ENCODE measurements at places on chromosomes 3 and 15. TPM values are rescaled to one million over a fixed set of nuclear protein-coding genes. Genes with fewer than 3 reads are reported as not detected.

- H3K4me1 ChIP-seq, result peaks cover 19% of the 10 kb centered on the region
- H3K36me3 ChIP-seq, result peaks cover 48% of the 10 kb centered on the region
- no peak overlapping the region for H3K4me3 ChIP-seq
- no peak for DNase-seq
Observed at GRCh38 chr3:195697582-195698324, 23.0 kb upstream of the MUC20 start.

- DNase-seq, result no peak
- H3K4me3 ChIP-seq, result no peak overlapping the region
- H3K27ac ChIP-seq, result no peak overlapping the region
- no peaks in the 10 kb centered on the region for H3K4me1 ChIP-seq
- H3K27me3 ChIP-seq, result no peaks in the 10 kb centered on the region
Observed at GRCh38 chr3:182165234-182165633, 453.5 kb downstream of the SOX2 start.

DNA sequence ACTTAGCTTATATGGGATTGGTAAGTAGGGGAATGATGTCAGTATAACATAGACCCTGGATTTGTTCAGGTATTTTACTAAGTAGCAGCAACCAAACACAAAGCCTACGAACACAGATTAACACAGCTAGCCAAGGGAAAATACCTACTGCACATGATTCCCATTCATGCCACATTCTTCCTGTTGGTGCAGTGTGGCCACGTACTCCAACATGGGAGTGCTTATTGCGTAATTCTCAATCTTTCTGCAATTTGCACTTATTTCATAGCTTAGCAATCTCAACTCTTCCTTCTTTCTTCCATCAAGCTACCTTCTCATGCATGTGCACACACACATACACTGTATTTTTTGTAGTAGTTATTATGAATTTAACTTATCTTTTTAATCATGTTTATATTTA, 186.8 kb downstream of the IL5RA start:
- DNase-seq, result no peak
- H3K36me3 ChIP-seq, result no peaks in the 10 kb centered on the region
- no peaks in the 10 kb centered on the region for H3K4me1 ChIP-seq
- peaks cover 5% of the 10 kb centered on the region for H3K27me3 ChIP-seq

GRCh38 chr3:197709135-197709534, 27.6 kb downstream of the RUBCN start:
- no peaks in the 10 kb centered on the region for H3K27me3 ChIP-seq
- no peak overlapping the region for H3K4me3 ChIP-seq
- H3K36me3 ChIP-seq, result peaks cover 22% of the 10 kb centered on the region
- H3K27ac ChIP-seq, result no peak overlapping the region
- peaks cover 22% of the 10 kb centered on the region for H3K4me1 ChIP-seq
- DNase-seq, result no peak

DNA sequence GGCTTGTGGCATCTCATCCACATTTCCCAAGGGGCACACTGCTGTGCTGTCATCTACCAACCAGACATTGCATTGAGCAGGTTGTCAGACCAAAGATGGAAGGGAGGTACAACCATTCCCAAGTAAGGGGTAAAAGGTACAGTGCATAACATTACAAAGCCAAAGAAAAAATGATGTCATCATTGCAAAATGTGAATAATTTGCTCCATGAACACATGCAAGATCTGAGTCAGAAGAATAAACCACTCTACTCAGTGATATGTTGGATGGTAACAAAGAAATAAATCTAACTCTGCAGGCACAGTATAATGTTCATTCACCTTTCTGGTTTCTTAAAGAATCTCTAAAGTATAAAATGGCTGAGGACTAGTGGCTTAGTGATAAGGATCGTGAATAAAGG, 202.7 kb downstream of the MAGI1 start:
- H3K27me3 ChIP-seq, result peaks cover 3% of the 10 kb centered on the region
- H3K36me3 ChIP-seq, result no peaks in the 10 kb centered on the region
- H3K27ac ChIP-seq, result no peak overlapping the region
- H3K4me1 ChIP-seq, result no peaks in the 10 kb centered on the region

DNA sequence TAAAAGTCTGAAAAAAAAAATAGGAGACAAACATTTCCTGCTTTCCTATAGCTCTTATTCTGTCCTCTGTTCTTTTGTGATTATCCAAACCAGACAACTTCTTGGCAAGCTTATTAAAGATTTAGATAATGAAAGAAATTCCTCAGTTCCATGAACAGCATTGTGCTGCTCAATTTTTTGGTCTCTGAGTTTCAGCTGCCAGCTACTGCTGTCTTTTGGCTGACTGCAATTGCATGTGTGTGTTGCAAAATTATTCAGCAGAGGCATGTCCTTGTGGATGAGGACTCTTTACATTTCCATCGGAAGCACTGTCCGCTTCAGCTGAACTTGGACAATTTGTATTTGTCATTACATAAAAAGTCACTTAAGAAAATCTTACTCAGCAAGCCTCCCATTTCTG, 397.3 kb upstream of the RASGRP1 start:
- H3K27ac ChIP-seq, result no peak overlapping the region
- H3K27me3 ChIP-seq, result peaks cover 6% of the 10 kb centered on the region
- H3K4me1 ChIP-seq, result no peaks in the 10 kb centered on the region
- DNase-seq, result no peak
- no peak overlapping the region for H3K4me3 ChIP-seq

GRCh38 chr15:58701376-58701775, 48.1 kb downstream of the ADAM10 start:
- H3K4me3 ChIP-seq, result no peak overlapping the region
- no peak overlapping the region for H3K27ac ChIP-seq

GRCh38 chr3:45965653-45966052, 22.4 kb downstream of the CXCR6 start:
- peak overlapping the region; percentile 20 for H3K4me3 ChIP-seq
- H3K36me3 ChIP-seq, result peaks cover 84% of the 10 kb centered on the region
- DNase-seq, result no peak

DNA sequence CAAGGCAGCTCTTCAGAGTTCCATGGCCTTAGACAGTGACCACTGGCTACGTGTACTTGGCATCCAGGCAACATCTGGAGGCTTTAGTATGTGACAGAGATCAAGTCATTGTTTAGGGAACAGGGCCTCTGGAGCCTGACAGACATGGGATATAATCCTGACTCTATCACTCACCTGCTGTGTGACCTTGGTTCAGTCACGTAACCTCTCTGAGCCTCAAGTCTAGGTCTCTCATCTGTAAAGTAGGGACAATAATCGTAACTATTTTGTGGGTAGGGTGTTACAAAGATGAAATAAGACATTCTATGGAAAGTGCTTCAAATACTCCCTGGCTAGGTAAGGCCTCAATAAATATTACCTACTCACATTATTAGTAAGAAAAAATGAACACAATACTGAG, 114.2 kb downstream of the SMAD6 start:
- no peak for DNase-seq
- no peaks in the 10 kb centered on the region for H3K36me3 ChIP-seq
- H3K4me1 ChIP-seq, result no peaks in the 10 kb centered on the region
- H3K27me3 ChIP-seq, result peaks cover 14% of the 10 kb centered on the region

GRCh38 chr3:73520931-73521461, 103.7 kb downstream of the PDZRN3 start:
- no peaks in the 10 kb centered on the region for H3K27me3 ChIP-seq
- no peaks in the 10 kb centered on the region for H3K4me1 ChIP-seq
- no peak overlapping the region for H3K27ac ChIP-seq

DNA sequence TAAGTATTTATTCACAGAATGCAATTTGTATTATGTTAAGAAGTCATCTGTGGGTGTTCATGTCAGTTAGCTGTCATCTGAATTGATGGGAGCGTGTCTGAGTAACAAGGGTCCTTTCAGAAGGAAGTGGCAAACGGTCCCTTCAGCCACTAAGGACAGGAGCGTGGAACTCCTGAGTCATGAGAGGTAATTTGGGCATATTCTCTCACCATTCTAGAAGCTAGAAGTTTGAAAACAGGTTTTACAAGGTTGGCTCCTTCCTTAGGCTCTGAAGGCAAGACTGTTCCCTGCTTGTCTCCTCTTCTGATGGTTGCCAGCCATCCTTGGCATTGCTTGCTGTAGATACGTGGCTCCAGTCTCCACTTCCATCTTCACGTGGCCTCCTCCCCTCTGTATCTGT, 19.7 kb downstream of the ABHD2 start:
- H3K4me3 ChIP-seq, result no peak overlapping the region
- H3K27me3 ChIP-seq, result no peaks in the 10 kb centered on the region
- H3K4me1 ChIP-seq, result peaks cover 12% of the 10 kb centered on the region
- H3K36me3 ChIP-seq, result peaks cover 12% of the 10 kb centered on the region
- no peak overlapping the region for H3K27ac ChIP-seq
- DNase-seq, result no peak

- no peak overlapping the region for H3K27ac ChIP-seq
- H3K4me3 ChIP-seq, result no peak overlapping the region
- H3K36me3 ChIP-seq, result peaks cover 52% of the 10 kb centered on the region
Observed at GRCh38 chr3:119514637-119515036, 16.3 kb downstream of the TIMMDC1 start.

- H3K36me3 ChIP-seq, result no peaks in the 10 kb centered on the region
- no peak for DNase-seq
- H3K4me3 ChIP-seq, result no peak overlapping the region
- no peak overlapping the region for H3K27ac ChIP-seq
Observed at GRCh38 chr3:78870484-78870883, 897.3 kb downstream of the ROBO1 start.

DNA sequence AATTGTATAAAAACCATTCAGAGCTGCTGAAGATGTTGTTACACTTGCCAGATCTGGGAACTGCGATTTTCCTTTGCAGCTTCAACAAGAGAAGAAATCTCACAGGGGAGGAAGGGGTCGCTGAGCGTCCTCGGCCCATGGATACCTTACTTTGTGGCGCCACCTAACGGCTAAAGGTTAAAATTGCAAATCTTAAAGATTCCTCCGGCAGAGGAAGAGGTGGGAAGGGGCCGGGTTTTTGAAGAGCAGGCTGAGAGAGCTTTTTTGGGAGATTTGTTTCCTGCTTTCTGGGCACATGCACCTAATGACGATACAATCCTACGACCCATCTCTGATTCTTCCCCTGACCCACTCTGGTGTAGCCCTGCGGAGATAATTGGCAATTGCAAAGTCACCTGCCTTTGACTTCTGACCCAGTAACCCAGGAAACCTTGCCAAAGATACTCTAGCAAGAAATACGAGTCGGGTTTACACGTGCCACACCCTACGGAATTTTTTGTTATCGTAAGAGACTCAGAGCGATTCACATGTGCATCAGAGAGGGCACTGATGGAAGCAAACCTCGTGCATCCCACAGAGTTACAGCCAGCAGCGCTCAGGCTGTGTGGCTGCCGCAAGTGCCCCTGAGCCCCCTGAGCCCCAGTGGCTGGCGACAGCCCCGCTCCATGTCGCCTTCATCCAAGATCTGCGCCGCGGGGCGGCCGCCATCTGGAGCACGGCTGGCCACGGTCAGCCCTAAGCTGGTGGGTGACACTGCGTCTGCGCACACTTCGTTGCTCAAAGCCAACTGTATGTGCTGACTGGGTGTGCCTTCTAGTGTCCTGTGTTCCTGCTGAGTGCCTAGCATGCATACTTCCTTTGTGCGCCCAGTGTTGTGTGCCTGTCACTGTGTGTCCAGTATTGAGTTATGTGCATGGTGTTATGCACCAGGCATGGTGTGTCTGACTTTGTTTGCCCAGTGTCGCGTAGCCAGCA, 55.2 kb upstream of the CHRNA7 start:
- no peak for DNase-seq
- H3K4me3 ChIP-seq, result peak overlapping the region; percentile 49
- peaks cover 12% of the 10 kb centered on the region for H3K27me3 ChIP-seq
- H3K4me1 ChIP-seq, result no peaks in the 10 kb centered on the region
- H3K36me3 ChIP-seq, result no peaks in the 10 kb centered on the region

DNA sequence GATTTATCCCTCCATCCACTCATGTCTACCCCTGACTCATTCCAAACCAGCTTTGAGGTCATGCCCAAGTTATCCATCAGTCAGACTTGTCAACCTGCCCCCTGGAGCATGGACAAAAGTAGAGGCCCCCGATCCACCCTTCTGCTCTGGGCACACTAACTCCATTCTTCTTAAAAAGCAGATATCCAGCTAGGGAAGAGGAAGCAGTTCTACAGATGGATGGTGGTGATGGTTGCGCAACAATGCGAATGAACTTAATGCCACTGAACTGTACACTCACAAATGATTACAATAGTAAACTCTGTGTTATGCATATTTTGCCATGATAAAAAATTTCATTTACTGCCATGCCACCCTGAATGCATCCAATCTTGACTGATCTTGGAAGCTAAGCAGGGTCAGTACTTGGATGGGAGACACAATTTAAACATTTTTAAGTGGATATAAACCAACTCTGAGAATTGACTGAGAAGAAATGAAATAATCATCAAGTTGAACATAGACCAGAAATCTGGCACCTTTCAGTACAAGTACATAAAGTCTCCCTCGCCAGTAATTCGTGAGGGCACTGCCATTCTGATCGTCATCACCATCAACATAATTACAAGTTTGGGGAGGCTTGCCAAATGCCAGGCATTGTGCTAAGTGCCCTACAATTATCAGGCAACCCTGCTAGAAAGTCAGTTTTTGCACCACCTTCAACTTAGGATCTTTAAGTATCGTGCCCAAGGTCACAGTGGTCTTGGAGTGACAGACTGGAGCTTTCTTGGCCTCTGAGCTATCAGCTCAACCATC, 124.8 kb downstream of the ATP10A start:
- DNase-seq, result no peak
- peaks cover 9% of the 10 kb centered on the region for H3K36me3 ChIP-seq
- H3K4me1 ChIP-seq, result peaks cover 14% of the 10 kb centered on the region
- no peak overlapping the region for H3K4me3 ChIP-seq

GRCh38 chr15:29083858-29084257, 185.8 kb downstream of the NSMCE3 start:
- no peak for DNase-seq
- H3K36me3 ChIP-seq, result no peaks in the 10 kb centered on the region
- no peaks in the 10 kb centered on the region for H3K27me3 ChIP-seq
- no peaks in the 10 kb centered on the region for H3K4me1 ChIP-seq
- no peak overlapping the region for H3K4me3 ChIP-seq
- H3K27ac ChIP-seq, result no peak overlapping the region

DNA sequence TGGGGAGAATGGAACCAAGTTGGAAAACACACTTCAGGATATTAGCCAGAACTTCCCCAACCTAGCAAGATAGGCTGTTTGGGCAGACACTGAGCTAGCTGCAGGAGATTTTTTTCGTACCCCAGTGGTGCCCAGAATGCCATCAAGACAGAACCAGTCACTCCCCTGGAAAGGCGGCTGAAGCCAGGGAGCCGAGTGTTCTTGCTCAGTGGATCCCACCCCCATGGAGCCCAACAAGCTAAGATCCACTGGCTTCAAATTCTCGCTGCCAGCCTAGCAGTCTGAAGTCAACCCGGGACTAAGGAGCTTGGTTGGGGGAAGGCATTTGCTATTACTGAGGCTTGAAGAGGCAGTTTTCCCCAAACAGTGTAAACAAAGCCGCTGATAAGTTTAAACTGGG, 152.4 kb downstream of the MBNL1 start:
- no peak for DNase-seq
- peak overlapping the region; percentile 90 for H3K27ac ChIP-seq
- peaks cover 84% of the 10 kb centered on the region for H3K4me1 ChIP-seq
- no peak overlapping the region for H3K4me3 ChIP-seq
- peaks cover 76% of the 10 kb centered on the region for H3K36me3 ChIP-seq

ADAMTS9 gene
- not detected for total RNA-seq

CCDC12 gene
- 68.7 TPM for total RNA-seq

LRRFIP2 gene
- 28.6 TPM for total RNA-seq

ZBTB20 gene
- 3.4 TPM for total RNA-seq

CCR9 gene
- not detected for total RNA-seq

GOLGA8S gene
- total RNA-seq, result 0.08 TPM

SCN11A gene
- 0.05 TPM for total RNA-seq

CHP1 gene
- 43.5 TPM for total RNA-seq

GOLGA8M gene
- 1.5 TPM for total RNA-seq
